NCI-H2081 (cell line): ENCODE measurements at places on chromosomes 1 and 21.
A peak's percentile ranks its signal among the peaks of the same experiment; 100 is the strongest.

DNA sequence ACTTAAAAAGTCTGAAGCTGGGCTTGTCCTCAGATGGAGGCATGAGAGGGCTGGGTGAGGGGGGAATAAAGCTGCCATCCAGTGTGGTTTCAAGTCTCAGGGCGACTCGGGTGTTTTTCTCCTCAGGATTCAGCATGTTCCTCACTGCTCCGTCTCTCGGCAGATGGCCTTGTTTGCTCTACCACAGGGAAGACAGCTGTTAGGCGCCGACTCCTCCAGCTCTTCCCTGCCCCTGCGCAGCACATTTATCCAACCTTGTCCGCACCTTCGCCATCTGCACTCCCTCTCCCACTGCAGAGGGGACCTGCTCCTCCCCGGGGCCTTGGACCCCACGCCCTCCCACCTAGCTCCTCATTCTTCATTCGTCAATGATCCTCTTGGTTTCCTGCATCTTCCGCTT is 16.6 kb upstream of the S100A11 start:
- DNase-seq, result no peak

- DNase-seq, result no peak
Measured at GRCh38 chr1:217472915-217473314, 158.0 kb downstream of the GPATCH2 start.

GRCh38 chr1:90502194-90502593 is 214.9 kb downstream of the BARHL2 start:
- no peak for DNase-seq

- DNase-seq, result no peak
Measured at GRCh38 chr1:10074852-10075730, 42.3 kb downstream of the UBE4B start.

DNA sequence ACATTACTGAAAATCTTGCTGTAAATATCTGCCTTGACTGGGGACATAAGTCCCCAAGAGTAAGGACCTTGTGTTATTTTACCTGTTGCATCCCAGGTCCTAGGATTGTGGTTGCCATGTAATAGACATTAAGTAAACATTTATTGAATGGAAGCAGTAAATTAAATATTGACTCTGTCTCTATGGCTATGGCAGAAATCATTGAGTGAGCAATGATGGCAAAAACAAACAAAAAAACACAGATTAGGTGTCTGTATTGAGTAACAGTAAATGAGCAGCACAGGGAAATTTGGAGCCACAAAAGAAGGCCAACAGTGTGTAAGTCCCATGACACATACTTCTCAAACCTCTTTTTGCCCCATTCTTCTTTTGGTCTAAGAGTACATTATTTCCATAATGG is 240.4 kb downstream of the NFIA start:
- DNase-seq, result peak; percentile 26

- DNase-seq, result no peak
Measured at GRCh38 chr1:9787702-9788101, 36.1 kb downstream of the CLSTN1 start.

DNA sequence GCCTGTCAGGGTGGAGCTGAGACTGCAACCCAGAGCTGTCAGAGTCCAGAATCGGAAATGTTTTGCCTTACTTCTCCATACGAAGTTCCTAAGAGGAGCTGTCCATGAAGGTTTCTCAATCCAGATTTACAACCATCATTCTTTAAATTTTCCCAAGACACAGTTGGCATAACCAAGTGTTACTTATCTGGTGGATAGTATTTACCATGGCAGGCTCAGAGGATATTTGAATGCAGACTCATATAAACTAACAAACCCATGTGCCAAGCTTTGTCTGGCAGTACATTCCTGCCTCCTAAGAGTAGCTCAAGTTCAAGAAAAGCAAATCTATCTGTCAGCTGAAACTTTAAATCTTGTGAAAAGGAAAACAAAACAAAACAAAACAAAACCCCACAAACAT is 267.9 kb downstream of the ZNF326 start:
- no peak for DNase-seq

DNA sequence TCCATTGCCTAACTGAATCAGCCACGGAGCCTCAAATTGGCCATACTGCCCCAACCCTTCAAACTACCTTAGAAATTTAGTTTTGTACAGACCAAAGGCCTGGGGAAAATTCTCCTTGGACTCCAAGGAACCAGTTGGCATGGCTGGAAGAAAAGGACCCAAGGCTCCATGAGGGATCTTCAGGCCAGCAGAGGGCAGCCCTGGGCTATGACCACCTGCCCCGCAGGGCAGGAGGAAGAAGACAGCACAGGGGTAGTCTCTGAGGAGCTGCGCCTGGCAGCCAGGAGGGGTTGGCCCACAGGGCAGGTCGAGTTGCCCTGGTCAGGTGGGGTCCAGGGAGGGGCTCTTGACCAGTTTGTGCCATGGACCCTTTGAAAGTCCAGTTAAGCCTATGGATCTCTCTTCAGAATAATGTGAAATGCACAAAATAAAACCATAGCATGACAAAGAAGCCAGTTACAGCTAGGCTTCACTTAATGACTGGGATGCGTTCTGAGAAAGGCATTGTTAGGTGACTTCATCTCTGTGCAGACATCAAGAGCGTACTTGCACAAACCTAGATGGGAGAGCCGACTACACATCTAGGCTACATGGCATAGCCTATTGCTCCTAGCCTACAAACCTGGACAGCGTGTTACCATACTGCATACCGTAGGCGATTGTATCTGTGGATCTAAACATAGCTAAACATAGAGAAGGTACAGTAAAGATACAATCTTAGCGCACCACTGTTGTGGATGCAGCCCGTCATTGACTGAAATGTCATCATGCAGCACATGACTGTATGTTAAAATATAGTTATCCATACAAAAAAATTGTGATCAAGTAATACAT is 26.1 kb downstream of the CACNA1S start:
- no peak for DNase-seq

- DNase-seq, result no peak
Measured at GRCh38 chr21:16866851-16867250, 646.0 kb upstream of the CXADR start.

GRCh38 chr1:98920441-98921110 is 84.1 kb downstream of the PLPPR5 start:
- DNase-seq, result no peak

- DNase-seq, result peak; percentile 22
Measured at GRCh38 chr1:206700445-206701036, 15.8 kb downstream of the MAPKAPK2 start.

DNA sequence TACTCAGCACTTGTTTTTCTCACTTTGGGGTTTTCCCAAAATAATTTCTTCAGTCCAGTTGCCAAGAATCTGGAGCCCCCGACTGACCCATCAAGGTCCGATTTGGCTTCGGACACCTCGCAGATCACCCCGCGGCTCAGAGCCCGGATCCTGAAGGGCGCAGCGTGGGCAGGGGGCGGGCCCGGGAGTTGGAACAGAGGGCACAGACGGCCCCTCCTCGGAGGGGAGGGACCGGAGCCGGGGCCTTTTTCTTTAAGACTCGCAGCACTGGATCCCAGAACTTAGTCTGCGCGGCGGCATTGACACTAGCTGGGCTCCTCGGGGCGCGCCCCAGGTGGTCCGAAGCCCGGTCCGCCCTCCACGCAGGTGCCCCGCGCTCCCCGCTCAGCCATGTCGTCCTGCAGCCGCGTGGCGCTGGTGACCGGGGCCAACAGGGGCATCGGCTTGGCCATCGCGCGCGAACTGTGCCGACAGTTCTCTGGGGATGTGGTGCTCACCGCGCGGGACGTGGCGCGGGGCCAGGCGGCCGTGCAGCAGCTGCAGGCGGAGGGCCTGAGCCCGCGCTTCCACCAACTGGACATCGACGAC is at the start of gene CBR3:
Gene CBR3, plus strand, starts transcription at position 277 of the 588 bp plus-strand sequence. Its CDS starts 114 bp downstream, at position 391.
- peak; percentile 21 for DNase-seq

- DNase-seq, result no peak
Measured at GRCh38 chr1:45015683-45016082, 3.6 kb downstream of the UROD start.

DNA sequence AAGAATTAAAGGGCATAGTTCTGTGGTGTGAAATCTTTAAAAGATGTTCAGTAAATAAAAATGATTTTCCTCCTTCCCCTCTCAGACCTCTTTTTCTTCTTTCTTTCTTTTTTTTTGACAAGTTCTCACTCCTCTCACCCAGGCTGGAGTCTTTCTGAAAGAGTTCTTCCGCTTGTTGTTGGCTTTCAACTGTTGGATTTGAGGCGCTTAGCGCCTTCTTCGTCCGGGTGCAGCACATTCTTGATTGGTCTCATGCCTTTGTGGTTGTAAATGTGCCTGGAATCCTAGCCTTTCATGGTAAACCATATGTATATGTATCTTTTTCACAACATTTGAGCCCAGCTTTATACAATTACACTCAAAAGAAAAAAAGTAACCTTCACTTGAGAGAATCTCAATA is 980 bp upstream of the METTL18 start:
- DNase-seq, result no peak

- DNase-seq, result no peak
Measured at GRCh38 chr1:169931795-169932231, 38.1 kb upstream of the SCYL3 start.

GRCh38 chr1:186474208-186474607 is 13.3 kb upstream of the PDC start:
- no peak for DNase-seq

- DNase-seq, result no peak
Measured at GRCh38 chr1:198244772-198245171, 88.0 kb downstream of the NEK7 start.

- no peak for DNase-seq
Measured at GRCh38 chr1:59568158-59568935, 246.4 kb upstream of the HOOK1 start.

DNA sequence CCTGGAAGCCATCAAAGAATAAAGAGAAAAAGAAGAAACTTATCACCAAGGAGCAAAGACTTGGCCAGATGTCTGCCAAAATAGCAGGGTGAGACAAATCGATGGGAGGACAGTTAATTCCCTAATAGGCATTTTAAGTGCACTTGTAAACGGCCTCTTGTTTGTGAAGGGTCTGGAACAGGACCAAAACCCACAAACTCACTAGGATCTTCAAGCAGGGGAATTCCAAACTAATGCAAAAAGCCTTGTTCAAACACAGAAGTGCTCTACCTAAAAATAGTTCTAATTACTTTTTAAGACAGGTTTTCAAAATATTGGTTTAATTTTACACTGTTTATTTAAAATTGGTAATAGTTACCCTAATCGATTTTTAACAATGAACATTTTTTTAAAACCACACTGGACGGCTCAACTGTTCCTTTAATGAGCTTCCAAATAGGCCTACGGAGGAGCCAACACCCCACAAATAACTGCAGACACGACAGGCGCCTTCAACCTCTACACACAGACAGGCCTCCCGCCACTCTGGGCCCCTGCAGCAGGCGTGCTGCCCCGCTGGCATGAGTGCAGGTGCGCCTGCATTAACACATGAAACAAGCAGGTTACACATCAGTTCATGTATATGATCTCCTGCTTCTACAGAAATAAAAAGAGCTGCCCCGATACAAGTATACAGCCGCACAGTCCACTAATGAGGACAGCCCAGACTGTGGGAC is 15.8 kb downstream of the UBE2G2 start:
- peak; percentile 4 for DNase-seq

DNA sequence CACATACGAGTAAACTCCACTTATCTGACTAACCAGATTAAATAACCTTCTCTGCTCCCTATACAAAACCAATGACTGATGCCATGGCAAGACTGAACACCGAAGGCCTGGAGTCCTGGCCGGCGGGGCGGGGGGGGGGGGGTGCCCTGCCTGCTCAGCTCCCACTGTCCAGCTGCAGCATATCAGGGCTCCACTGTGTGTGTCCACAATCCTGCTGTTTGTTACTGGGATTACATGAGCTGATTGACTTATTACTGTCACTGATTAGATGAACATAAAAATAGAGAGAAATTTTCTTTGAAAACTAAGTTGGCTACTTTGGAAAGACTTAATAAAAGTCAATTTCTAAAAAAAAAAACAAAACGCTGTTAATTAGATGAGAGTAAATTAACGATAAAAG is 24.9 kb downstream of the TMEM63A start:
- DNase-seq, result no peak

DNA sequence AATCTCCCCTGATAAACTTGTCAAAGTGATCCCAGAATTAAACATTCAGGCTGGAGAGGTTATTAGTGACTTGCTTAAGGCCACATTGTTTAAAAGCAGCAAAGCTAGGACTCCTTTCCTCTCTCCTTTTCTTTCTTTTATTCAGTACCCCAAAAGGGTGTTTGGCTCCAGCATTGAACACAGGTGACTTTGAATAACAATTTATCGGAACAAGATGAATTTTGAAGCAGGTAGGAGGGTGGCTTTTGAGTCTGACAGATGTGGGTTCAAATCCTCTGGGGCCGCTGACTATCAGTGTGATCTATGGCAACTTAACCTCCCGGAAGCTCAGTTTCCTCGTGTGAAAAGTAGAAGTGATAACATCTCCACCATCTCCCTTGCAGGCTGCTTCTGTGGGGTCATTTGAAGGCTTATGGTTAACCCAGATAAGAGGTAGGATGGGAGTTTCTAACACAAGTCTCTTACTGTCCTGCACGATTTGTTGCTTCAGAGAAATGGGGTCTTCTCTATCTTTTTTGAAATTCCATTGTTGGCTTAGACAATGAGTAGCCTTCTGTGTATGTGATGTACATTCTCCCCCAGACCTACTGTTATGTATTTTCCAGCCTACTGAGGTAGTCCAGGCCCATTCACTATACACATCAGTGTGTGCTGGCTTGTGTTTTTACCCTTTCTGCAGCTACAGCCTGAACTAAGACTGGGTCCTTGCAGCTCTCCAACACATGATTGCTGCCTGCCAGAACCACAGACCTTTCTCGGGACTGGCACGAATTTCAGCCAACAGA is 29.0 kb downstream of the JUN start:
- DNase-seq, result no peak

DNA sequence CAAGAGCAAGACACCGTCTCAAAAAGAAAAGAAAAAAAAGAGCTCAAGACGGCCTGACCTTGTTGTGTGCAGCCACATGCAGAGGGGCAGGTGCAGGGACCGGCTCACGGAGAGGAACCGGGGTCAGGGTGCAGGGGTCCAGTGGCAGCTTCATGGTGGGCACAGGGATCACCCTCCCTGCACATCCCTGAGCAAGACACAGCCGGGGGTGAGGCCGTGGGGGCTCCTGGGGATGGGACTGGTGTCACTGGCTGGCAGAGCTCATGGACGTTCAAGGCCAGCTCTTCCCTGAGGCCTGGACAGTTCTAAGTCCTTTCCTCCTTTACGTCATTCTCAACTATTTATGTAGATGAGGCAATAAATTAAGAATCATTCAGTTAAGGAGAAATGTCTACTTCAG is 6.6 kb upstream of the TMEM240 start:
- DNase-seq, result no peak

DNA sequence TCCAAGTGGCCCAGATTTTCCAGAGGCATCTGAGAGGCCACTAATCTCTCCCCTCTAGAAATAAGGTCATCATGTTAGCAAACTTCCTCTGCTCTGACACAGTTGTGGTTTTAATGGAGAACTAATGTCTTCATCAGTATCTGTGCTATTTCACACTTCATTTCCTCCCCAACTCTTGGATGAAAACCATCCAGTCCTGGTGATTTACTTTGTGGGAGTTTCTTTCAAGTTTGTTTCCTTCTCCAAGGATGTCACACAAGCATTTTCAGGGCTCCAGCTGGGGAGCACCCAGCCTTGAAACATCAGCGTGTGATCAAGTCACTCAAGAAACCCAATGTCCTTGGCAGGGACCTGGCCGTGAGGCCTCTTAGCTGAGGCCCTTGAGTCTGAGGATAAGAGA is 38.8 kb downstream of the TBX15 start:
- DNase-seq, result no peak

GRCh38 chr1:57361516-57361915 is 62.3 kb downstream of the DAB1 start:
- no peak for DNase-seq

GRCh38 chr1:236122176-236122575 is 20.2 kb upstream of the GPR137B start:
- DNase-seq, result no peak

GRCh38 chr1:31799895-31800673 is 15.7 kb downstream of the SPOCD1 start:
- no peak for DNase-seq
